ENCODE measurements at places on chromosomes 6 and 20. TPM values are rescaled to one million over a fixed set of nuclear protein-coding genes. Genes with fewer than 3 reads are reported as not detected.

The ARMC2 gene
- 0.81 TPM for total RNA-seq

The SNAP91 gene
- total RNA-seq, result not detected

The PRRT1 gene
- total RNA-seq, result not detected

The HCK gene
- total RNA-seq, result not detected

The FAM83B gene
- total RNA-seq, result 3.6 TPM

The SLC35D3 gene
- not detected for total RNA-seq

The WFDC5 gene
- not detected for total RNA-seq

The COL19A1 gene
- total RNA-seq, result not detected

The IP6K3 gene
- total RNA-seq, result 8.2 TPM

The ANKRD6 gene
- total RNA-seq, result 3.5 TPM

The ADISSP gene
- total RNA-seq, result 59.0 TPM

The FBXO5 gene
- 3.5 TPM for total RNA-seq

The CCN5 gene
- 0.25 TPM for total RNA-seq

The SLC12A5 gene
- total RNA-seq, result 2.1 TPM

The SLC22A16 gene
- not detected for total RNA-seq

The COL9A3 gene
- total RNA-seq, result 7.9 TPM

The TSPO2 gene
- total RNA-seq, result 0.51 TPM

The FAM50B gene
- 7.8 TPM for total RNA-seq

The RAET1E gene
- total RNA-seq, result not detected

The OXT gene
- total RNA-seq, result not detected

All from mesangial cell (primary cell).